ENCODE measurements at places on chromosomes 5 and 9.

GRCh38 chr9:131841765-131842318 is 102.0 kb upstream of the RAPGEF1 start:
- DNase-seq, result no peak

GRCh38 chr5:134851307-134851923 is 5.6 kb downstream of the C5orf24 start:
- no peak for DNase-seq

- DNase-seq, result no peak
Observed at GRCh38 chr9:121154782-121155181, 46.9 kb downstream of the RAB14 start.

- no peak for DNase-seq
Observed at GRCh38 chr5:168946363-168946762, 354.6 kb downstream of the SLIT3 start.

GRCh38 chr9:14066831-14067230 is 247.1 kb downstream of the NFIB start:
- DNase-seq, result no peak

- no peak for DNase-seq
Observed at GRCh38 chr5:3542769-3543168, 52.9 kb upstream of the IRX1 start.

DNA sequence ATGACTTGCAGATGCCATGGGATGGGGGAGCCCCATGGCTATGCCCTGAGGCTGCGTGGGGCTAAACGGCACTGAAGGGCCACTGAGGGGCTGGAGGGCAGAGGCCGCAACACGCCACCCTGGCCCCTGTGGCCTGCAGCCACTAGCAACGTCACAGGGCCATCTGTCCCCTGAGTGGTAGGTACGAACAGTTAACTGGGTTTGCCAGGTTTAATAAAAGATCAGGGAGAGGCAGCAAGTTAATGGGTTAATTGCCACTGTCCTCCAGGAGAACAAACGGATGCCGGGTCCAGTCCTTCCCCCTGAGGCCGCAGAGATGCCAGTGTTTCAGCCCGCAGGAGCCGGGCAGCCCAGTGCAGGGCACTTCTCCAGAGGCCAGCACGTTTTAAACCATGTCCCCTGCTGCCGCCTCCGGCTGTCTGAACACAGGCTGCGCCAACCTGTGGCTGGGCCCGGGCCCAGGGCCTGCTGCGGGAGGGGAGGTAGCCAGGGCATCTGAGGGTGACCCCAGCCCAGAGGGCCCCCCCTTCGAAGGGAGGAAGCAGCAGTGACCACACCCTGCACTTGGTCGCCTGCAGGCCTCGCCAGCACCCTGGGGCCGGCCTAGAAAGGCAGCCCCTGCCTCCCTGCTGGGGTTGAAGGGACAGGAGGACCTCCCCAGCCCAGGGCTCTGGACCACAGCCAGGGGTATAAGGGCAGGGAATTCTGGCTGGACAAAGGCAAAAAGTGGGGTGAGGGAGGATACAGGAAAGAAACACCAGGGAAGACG is 227.3 kb downstream of the FANCC start:
- no peak for DNase-seq

DNA sequence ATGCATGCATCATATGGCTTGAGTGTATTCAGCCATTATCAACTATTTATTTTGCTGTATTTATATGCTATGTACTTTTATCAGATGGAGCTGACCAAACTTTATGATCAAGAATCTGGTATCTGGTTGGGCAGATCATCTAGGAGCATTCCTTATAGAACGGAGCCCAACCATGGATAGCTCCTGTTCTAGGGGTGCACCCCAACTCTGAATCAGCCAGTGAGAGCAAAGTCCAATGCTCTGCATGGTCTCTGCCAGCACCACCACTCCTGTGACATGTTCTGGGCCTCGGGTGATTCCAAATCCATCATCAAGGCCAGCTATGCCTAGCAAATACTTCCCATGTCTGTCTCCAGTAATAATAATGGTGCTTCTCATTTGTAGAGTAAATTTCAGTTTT is 517.5 kb downstream of the AGTPBP1 start:
- no peak for DNase-seq

GRCh38 chr9:76580188-76580587 is 121.2 kb downstream of the GCNT1 start:
- no peak for DNase-seq

GRCh38 chr5:81657386-81657785 is 93.5 kb downstream of the SSBP2 start:
- no peak for DNase-seq

DNA sequence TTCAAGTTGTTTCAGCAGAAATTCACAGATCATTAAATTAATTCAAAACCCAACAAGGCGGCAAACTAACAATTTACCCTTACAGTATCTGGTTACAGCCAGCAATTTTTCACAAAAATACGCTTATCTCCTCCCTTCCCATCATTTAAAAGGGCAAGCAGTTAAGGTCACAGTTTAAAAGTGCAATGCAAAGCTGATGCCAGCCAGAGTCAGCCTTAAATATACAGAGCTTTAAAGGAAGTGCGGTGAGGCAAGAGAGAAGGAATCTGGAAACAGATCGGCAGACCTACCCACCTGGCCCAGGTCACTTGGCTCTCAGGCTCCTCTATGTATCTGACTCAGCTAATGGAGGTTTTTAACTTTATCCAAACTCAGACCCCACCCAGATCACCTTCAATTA is 31.0 kb downstream of the EPB41L4A start:
- no peak for DNase-seq

- DNase-seq, result no peak
Observed at GRCh38 chr9:27528886-27529315, 713 bp downstream of the MOB3B start.

GRCh38 chr9:77019236-77019925 is at the start of gene FOXB2:
Gene FOXB2, plus strand, starts transcription at chr9:77019655. Its CDS starts 0 bp downstream, at chr9:77019655.
- no peak for DNase-seq

- no peak for DNase-seq
Observed at GRCh38 chr5:80369521-80369920, 38.3 kb upstream of the ZFYVE16 start.

- DNase-seq, result no peak
Observed at GRCh38 chr5:136046246-136046645, 17.5 kb downstream of the TGFBI start.
